RKO (cell line): ENCODE measurements at places on chromosomes 2 and 18.
A peak's percentile ranks its signal among the peaks of the same experiment; 100 is the strongest.

- DNase-seq, result no peak
Measured at GRCh38 chr2:227146456-227146855, 17.5 kb downstream of the COL4A4 start.

GRCh38 chr2:43018179-43019024 lies 208.0 kb downstream of the ZFP36L2 start:
- no peak for DNase-seq

- no peak for DNase-seq
Measured at GRCh38 chr2:10473121-10473756, 25.1 kb upstream of the ODC1 start.

DNA sequence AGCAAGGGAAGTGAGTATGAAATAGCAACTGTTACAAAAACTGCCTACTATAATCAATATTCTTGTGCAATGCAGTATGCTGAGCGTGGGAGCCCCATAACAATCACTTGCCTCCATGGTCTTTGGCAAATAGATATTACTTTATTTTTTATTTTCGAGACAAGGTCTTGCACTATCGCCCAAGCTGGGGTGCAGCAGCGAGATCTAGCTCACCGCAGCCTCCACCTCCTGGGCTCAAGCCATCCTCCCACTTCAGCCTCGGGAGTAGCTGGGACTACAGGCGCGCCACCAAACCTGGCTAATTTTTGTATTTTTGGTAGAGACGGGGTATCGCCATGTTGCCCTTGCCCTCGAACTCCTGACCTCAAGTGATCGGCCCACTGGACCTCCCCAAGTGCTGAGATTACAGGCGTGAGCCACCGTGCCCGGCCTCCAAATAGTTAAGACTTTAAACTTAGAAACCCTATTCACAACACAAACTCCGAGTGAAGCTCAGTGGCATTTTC lies 1.2 kb upstream of the CCNT2 start:
- DNase-seq, result peak; percentile 34

GRCh38 chr18:47969816-47970215 lies 39.4 kb upstream of the SMAD2 start:
- no peak for DNase-seq

- DNase-seq, result no peak
Measured at GRCh38 chr2:16821692-16822091, 156.1 kb upstream of the CYRIA start.

DNA sequence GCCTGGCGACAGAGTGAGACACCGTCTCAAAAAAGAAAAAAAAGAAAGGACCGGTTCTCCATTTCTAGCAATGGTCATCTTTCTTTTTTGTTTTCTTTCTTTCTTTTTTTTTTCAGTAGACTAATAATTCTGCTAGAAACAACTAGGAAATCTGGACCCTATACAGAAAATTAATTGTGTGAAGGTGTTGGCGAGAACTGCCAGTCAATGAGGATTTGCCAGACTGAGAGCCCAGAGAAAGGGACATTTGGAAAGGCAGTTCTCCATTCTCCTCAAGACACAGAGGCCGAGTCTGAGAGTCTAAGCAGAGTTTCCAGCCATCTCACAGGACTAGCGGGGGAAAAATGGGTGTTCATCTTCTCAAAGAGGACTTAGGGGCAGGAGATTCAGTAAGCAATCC lies 123.6 kb upstream of the GPC1 start:
- no peak for DNase-seq

DNA sequence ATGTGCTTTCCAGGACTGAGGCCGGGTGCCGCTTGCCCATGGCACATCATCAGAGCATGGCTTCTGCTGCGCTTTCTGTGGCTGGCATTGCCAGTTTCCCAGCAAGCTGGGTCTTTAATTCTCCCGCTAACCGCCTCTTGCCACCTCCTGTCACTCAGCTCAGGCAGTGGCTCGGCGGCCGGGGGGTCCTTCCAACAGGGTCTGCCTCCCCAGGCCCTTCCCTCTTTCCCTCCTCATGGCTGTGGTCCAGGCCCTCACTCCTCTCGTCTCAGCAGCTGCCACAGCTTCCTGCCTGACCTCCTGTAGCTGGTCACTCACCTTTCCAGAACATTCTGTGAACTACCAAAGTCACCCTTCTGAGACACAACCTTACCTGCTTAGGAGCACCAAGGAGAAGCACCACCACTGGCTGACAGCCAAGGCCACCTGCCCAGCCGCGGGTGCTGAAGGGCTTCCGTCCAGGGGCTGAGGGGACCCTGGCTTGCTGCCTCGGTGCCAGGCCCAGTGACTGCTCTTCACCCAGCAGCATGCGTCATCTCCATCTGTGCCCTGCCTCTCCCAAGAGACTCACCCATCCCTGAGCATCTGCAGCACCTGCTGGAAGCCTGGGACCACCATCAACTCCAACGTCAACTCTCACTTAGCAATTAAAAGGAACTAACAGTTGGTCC lies 22.6 kb downstream of the CHMP1B start:
- no peak for DNase-seq

GRCh38 chr2:53829273-53829979 lies 30.3 kb downstream of the GPR75 start:
- DNase-seq, result no peak

DNA sequence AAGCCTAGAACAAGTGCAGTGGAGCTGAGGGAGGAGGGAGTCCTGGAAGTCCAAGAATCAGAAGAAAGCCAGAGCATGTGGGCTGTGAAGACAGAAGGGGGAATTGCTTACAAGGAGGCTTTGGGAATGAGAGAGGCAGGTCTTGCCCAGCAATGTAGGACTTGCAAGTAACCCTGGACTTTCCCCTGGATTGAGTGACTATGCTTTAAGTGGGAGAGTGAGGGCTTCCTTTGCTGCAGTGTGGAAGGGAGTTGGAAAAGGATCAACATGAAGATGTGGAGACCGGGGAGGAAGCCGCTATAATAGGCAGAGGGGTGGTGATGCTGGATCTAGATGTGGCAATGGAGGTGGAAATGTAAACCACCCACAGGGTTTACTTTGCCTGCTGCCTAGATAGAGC lies 13.8 kb upstream of the SCYGR1 start:
- DNase-seq, result no peak

DNA sequence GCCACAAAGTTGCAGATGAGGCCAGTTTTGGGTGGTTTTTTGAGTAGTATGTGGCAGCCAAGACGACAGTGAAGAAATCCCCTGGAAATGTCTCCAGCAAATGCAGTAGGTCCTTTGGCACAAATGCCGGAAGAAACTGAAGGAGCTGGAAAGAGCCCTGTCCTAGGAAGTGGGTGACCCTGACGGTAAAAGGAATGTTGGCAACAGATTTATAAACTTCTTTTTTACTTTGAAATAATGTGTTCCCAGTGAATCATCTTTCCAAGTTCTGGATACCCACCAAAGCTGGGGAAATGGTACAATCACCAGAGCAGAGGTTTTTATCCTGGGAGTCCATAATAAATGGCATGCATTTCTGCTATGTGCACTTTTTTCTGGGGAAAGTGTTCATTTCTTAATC lies 112.9 kb downstream of the CSRNP3 start:
- no peak for DNase-seq

GRCh38 chr2:72669121-72669520 lies 156.7 kb downstream of the EXOC6B start:
- peak; percentile 14 for DNase-seq

- DNase-seq, result no peak
Measured at GRCh38 chr2:114160263-114160981, 270.5 kb downstream of the ACTR3 start.

GRCh38 chr2:95062242-95063085 lies 37.0 kb downstream of the MAL start:
- DNase-seq, result no peak

- no peak for DNase-seq
Measured at GRCh38 chr18:42611134-42611533, 504.4 kb downstream of the RIT2 start.

GRCh38 chr2:46802665-46803546 lies 112.7 kb downstream of the MCFD2 start:
- no peak for DNase-seq

- DNase-seq, result peak; percentile 27
Measured at GRCh38 chr2:120914839-120915521, 179.3 kb downstream of the GLI2 start.

GRCh38 chr2:17634997-17635396 lies 94.5 kb downstream of the VSNL1 start:
- DNase-seq, result no peak

- DNase-seq, result no peak
Measured at GRCh38 chr18:2564373-2564772, 6.9 kb downstream of the METTL4 start.

GRCh38 chr2:213015387-213016165 lies 135.8 kb downstream of the IKZF2 start:
- DNase-seq, result no peak

DNA sequence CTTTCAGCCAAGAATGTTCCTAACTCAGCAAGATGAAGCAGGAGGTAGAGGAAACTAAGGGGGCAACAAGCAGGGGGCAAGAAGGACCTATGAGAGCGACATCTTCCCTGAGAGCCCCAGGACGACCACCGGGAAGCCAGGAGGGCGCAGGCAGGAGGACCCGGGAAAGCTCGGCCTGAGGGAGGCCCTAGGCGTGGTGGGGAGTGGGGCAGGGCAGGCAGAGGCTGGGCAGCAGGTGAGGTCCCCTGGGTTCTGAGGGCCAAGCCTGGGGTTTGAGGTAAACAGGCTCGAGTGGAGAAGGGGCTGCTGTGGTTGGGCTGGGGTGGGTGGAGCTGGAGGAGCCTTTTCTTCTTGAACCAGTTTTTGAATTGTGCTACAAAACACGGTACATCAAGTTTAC lies 1.3 kb upstream of the ALPI start:
- DNase-seq, result no peak

- peak; percentile 45 for DNase-seq
Measured at GRCh38 chr2:223797811-223798721, 39.3 kb downstream of the AP1S3 start.

- DNase-seq, result no peak
Measured at GRCh38 chr2:60285626-60286316, 267.7 kb downstream of the BCL11A start.

- no peak for DNase-seq
Measured at GRCh38 chr18:41135146-41135545, 819.9 kb upstream of the PIK3C3 start.

DNA sequence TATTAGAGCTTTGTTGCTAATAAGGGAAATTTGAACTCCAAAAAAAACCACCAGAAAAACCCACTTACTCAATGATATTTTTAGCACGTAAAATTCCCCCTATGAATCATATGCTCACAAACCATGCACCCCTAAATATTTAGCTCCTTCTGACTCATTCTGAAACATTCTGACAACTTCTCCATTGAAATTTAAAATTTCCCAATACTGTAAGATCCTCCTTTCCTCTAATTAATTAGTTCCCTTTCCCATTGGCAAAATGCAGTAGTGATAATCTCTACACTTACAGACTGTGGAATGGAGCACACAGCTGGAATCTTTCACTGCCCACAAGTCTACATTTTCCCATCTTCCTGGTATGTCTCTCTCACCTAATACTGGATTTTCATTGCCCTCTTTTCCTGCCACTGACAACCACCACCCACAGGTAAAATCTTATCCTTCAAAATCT lies 215.8 kb upstream of the ACVR2A start:
- no peak for DNase-seq

DNA sequence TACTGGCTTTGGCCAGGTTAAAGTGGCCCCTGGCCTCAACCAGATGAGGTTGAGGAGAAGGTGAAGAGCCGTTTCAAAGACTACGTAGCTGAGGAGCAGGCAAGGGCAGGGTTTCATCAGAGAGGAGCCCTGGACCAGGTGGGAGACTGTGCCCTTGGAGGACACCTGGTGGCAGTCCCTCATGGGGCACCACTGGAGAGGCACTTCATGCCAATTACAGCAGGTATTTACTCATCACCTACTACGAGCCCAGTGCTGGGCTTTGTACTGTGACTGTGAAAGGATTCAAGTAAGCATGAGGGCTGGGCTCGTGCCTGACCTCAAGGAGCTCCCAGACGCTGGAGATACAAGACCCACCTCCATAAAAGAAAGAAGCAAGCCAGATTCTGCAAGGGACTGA lies 37.6 kb downstream of the SMAD7 start:
- no peak for DNase-seq

DNA sequence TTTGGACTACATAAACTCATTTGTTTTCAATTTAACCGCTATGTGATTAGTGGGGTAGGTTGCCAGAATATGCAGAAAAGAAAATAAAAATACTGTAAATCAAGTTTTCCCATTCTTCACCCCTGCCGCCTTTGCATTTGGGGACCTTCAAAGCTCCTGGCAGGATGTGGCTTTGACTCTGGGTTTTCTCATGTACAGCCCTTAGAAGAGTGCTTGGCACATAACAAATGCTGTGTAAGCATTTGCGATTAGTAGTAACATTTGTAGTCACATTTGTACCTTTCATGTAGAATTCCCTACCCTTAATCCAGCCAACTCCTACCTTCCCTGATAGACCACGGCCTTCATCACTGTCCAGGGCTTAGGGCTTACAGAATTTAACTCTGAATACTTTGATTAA lies 262.6 kb downstream of the MREG start:
- DNase-seq, result no peak

GRCh38 chr2:8543060-8543382 lies 138.8 kb upstream of the ID2 start:
- no peak for DNase-seq

- DNase-seq, result no peak
Measured at GRCh38 chr2:107325981-107326786, 440.2 kb upstream of the ST6GAL2 start.

- DNase-seq, result no peak
Measured at GRCh38 chr18:51659781-51660180, 462.3 kb upstream of the MEX3C start.

GRCh38 chr2:39606585-39606984 lies 59.1 kb upstream of the TMEM178A start:
- no peak for DNase-seq

DNA sequence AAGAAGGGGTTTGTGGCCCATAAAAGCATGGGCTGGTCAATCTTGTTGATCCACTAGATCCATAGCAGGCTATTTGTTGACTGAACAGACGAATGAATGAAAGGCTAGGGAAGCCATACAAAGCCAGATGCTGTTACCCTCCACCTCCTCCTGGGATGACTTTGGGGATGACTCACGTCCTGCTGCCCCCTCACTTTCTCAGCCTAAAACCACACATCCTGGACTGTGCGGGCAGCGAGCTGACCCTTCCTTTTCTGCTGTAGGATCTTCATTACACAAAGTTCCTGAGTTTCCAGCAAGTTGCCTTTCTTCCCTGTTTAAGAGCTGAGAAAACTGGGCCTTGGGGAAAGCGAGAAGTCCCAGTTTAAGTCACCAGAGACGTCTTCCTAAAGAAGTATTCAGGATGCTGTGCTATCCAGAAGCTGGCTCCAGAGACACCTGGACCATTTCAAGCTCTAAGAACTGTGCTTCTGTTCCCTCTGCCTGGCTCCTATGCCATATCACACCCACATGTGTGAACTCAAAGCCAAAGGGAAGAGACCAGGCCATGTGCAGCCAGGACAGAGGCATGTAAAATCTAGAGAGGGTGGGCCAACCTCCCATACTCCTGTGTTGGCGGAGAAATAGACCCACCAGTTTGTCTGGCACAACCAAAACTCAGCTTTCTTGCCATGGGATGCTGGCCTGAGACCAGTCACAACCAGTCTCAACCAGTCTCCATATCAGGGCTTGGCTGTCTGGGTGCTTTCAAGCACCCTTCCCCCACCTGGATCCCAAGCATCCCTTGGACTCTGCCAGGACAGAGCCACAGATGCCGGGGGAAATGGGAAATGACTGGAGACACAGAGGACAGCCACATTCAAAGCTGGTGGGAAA lies 4.7 kb upstream of the SLC20A1 start:
- peak; percentile 92 for DNase-seq

- DNase-seq, result no peak
Measured at GRCh38 chr18:68693091-68693815, 21.7 kb downstream of the TMX3 start.
